ENCODE measurements at places on chromosomes 16 and 17.

- DNase-seq: peak; percentile 16
Measured at GRCh38 chr17:10155371-10156076, 42.9 kb downstream of the GAS7 start.

DNA sequence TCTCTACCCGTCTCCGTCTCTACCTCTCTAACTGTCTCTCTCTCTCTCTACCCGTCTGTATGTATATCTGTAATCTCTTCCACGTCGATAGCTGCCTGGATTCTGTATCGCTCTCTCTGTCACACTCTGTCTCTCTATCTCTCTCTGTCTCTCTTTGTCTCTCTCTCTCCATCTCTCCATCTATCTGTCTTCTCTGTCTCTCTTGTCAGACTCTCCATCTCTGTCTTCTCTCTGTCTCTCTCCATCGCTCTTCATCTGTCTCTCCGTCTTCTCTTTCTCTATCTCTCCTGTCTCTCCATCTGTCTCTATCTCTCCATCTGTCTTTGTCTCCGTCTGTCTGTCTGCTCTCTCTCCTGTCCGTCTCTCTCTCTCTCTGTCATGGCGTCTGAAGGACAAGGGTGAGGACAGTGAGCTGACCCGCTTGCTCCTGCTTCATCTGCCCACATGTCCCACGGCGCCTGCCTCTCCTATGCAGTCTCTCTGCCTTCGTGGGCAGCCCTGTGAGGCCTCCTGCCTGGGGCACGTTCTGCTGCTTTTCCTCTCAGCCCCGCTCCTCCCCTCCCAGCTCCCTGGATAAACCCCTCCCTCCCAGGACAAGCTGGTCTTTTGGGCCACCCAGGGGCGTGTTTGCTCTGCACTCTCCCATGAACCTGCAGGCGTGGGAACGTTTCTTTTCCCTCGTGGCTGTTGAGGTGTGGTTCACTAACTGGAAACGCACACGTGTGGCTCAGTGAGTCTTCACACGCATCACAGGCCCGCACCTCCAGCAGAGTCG is 18.9 kb downstream of the ACSF3 start:
- no peak for DNase-seq

DNA sequence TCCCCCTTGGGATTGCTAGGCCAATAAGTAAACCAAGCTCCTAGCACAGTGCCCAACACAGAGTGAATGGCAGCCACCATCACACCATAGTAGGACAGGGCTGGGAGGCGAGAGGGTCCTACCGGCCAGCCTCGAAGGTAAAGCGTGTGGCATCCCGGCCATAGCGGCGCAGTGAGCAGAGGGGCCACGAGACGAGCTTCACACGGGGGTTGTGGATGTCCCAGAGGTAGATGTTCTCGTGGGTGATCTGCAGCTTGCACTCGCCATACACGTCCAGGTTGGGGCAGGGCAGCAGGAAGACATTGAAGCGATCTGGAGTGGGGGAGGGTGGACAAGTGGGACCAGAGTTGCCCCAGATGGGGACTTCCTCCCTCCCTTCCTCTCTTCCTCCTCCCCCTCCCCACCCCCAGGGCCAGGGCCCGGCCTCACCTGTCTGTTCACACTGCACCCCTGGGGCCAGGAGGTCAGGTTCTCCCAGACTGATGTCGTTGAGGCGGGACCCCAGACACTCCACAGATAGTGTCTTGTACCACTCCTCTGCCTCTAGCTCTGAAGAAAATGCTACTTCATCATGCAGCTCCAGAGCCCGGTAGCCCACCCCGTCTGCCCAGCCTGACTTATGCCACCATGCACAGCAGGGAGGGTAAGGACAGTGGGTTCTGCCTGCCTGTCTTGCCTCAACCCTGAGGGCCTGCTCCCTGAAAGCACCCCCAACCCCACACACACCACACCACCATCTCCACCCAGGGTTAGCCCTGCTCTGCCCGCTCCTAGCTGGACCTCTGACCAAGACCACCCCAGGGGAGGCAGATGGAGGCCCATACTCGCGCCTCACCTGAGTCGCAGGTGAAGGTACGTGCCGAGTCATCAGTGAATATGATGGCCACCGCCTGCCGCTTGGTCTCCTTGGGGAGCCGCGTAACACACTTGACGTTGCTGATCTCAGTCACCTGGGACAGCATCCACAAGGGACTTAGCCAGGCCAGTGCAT is 11.3 kb downstream of the DOK4 start:
- no peak for DNase-seq

DNA sequence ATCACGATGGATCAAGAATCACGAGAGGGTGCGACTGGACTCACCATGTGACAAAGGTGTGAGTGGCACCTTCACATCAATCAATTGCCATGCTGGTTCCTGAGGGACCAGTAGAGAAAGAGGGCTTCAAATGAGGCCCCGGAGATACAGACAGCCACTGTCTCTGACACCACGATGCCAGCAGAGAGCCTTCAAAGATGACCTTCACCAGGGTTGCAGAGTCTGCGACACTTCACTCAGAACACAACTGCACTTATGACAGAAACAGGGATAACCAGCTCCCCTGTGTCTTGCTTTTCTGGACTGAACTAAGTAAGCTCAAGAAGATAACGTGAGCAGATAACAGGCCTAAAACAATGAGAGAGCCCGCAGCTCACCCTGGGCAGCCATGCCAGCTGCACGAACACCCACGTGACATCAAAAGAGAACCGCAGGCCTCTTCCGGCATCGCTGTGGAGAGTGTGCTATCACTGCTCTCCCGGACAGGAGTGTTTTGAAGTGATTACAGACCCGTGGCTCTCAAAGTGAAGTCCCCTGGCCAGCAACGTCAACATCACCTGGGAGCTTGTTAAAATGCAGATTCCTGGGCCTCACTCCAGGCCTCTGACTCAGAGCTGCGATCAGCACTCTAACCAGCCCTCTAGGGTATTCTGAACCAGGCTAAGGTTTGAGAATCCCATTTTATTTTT is 36.4 kb downstream of the KLHDC4 start:
- no peak for DNase-seq

- peak; percentile 34 for DNase-seq
Measured at GRCh38 chr17:39270923-39271322, 45.2 kb upstream of the STAC2 start.

GRCh38 chr16:84806256-84806889 is 13.4 kb upstream of the CRISPLD2 start:
- peak; percentile 98 for DNase-seq

DNA sequence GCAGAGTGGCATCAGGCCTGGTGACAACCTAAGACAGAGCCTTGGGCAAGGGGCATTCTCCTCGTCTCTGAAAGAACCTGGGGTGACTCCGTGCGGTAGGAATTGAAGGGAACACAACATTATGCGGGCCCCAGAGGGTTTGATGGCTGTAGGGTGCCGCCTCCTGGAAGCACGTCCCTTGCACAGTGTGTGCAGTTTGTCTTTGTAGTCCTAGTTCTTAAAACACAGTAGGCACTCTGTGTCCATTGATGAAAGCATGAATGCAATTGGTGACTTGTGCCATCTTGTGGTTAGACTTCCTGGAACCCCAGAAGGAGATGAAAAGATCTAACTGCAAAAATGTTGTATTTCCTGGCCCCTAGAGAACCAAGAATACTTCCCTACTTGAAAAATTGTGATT is 279.8 kb downstream of the UTP18 start:
- peak; percentile 1 for DNase-seq

DNA sequence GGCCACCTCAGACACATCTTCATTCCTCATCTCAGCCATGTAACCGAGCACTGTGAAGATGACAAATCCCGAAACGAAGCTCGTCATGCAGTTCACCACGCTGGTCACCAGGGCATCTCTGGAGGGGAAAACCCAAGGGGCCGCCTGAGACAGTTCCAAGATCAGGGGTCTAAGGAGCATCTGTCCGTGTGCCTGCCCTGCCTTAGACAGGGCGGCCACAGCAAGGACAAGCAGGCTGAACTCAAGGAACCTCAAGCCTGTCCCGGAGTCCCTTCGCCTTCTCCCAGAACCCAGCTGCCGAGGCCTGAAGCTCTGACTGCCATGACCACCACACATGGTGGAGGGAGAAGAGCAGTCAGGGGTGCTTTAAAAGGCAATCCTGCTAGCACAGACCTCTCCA is 22.7 kb downstream of the SLC6A4 start:
- no peak for DNase-seq

DNA sequence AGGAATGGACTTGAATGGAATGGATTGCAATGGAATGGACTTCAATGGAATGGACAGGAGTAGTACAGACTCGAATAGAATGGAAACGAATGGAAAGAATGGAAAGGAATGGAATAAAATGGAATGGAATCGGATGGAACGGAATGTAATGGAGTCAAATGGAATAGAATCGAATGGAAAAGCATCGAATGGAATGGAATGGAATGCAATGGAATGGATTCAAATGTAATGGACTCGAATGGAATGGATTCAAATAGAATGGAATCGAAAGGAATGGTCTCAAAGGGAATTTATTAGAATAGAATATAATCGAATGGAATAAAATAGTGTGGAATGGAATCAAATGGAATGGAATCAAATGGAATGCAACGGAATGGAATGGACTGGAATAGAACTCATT is 484.9 kb upstream of the WSB1 start:
- DNase-seq: no peak

GRCh38 chr17:40818343-40818732 is 4.1 kb downstream of the KRT10 start:
- DNase-seq: peak; percentile 6

- peak; percentile 3 for DNase-seq
Measured at GRCh38 chr16:80347900-80348299, 192.9 kb upstream of the DYNLRB2 start.

GRCh38 chr16:3503523-3503922 is 2.7 kb downstream of the CLUAP1 start:
- no peak for DNase-seq

- peak; percentile 65 for DNase-seq
Measured at GRCh38 chr16:47143677-47144558, at the start of gene NETO2. TSS of gene NETO2 (minus strand) at chr16:47143945. CDS start at chr16:47143612, 333 bp downstream.

GRCh38 chr17:75612906-75613626 is 20.2 kb upstream of the SMIM5 start:
- DNase-seq: no peak

GRCh38 chr16:50668368-50669008 is 12.6 kb downstream of the SNX20 start:
- DNase-seq: no peak

DNA sequence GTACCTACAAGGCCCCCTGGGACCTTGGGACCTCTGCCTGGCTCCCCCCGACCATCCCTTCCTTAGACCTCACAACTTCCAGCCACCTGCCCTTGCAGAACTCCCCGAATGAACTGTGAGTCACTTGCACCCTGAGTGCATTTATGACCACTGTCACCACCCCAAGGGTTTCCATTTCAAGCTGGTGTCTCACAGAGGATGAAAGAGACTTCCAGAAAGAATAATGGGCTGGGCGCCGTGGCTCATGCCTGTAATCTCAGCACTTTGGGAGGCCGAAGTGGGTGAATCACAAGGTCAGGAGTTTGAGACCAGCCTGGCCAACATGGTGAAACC is 124.5 kb upstream of the CIBAR2 start:
- peak; percentile 81 for DNase-seq

Data from M059J (cell line).